NCI-H526 treated with DMSO at 0.1 percent for 48 hours (cell line): ENCODE measurements at places on chromosomes 3 and 15.

GRCh38 chr3:52472239-52473000, 17.0 kb downstream of the NISCH start:
- no peak for DNase-seq

DNA sequence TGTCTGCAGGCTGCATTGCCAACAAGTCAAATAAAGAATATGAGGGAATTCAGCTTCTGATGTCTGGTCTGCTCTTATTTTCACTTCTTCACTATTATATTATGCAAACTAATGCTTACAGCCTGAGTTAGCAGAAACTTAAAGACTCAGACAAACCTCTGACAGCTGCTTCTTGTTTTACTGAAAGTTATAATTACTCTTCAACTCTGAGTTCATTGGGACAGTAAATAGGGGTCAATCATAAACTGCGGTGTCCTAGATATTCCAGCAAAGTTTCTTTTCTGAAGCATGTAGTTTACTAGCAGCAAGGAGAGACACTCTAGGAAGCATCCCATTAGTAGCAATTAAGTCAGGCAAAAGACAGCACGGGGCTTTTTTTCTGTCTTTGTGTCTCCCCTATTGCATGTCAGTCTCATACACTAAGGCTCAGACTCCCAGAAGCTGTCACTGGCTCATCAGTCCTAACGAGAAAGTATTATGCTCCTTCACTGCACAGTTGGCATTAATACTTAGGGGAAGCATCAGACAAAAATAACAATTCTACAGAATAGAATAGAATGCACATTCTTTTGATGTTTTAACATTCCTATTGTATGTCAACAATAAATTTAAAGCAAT, 1060.8 kb downstream of the ROBO1 start:
- DNase-seq = no peak

GRCh38 chr15:62047282-62047827, 12.9 kb downstream of the VPS13C start:
- no peak for DNase-seq

- no peak for DNase-seq
These were observed 102.6 kb downstream of the TFG start for GRCh38 chr3:100811779-100812507.

GRCh38 chr3:170417090-170417489, 1.6 kb upstream of the CLDN11 start:
- DNase-seq = no peak

DNA sequence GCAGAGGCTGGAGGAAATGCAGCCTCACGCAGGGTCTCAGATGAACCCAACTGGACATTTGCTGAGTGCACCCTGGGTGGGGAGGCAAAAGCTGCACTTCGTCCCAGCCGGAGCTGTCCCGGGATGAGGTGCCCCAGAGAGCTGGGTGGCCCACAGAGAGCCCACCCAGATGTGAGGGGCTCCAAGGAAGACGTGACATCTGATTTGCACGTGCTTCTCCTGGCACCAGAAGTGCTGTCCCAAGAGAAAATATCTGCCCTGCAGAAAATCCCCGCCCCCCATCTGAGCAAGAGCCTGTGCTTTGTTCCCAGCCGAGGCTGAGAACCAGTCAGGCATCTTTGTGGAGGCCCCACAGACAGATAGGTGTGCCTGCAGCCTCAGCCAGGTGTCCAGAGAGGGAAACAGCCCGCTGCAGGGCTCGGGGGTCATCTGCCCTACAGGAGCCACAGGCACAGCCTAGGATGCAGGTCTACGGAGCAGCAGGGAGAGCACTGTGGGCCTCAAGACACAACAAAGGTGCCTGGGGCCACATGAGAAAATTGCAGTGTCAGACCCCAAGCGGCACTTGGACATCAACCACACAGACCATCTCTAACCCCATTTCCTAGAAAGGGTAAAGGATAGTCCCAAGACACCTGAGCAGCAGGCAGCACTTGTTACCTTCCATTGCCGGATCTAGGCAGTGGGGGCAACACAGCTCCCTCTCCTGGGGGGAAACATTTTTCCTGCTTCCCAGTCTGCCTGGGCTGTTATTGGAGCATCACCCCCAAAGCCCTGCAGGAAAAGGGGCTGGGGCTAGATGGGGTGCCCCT, 5.8 kb downstream of the TMIE start:
- no peak for DNase-seq

GRCh38 chr3:146390957-146391356, 78.4 kb downstream of the PLSCR2 start:
- DNase-seq = no peak

DNA sequence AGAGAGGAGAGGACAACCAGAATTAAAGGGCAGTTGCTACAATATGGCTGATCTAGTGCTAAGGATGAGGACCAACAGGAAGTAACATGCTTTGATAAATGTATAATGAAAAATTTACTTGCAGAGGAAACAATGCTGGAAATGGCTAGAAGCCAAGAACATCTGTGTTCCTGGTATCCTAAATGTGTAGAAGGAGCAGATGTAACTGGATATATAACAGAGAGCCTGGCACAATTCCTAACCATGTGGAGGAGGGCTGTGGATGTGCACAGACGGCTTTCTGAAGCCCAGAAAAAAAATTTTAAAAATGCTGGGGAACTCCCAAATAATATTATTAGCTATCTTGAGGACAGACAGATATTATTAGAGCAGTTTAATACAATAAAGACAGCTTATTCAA, 159.4 kb upstream of the GBE1 start:
- DNase-seq = no peak

DNA sequence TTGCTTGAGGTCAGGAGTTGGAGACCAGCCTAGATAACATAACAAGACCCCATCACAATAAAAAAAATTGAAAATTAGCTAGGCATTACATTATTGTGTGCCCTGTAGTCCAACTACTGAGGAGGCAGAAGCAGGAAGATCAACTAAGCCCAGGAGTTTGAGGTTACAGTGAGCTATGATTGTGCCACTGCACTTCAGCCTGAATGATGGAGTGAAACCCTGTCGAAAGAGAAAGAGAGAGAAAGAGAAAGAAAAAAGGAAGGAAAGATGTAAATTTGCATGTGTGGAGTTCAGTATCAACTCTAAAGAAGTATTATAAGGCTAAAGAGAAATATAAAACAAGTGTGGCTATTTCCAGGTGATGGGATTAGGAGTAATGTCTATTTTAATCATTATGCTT, 661.4 kb downstream of the RBMS3 start:
- DNase-seq = no peak

DNA sequence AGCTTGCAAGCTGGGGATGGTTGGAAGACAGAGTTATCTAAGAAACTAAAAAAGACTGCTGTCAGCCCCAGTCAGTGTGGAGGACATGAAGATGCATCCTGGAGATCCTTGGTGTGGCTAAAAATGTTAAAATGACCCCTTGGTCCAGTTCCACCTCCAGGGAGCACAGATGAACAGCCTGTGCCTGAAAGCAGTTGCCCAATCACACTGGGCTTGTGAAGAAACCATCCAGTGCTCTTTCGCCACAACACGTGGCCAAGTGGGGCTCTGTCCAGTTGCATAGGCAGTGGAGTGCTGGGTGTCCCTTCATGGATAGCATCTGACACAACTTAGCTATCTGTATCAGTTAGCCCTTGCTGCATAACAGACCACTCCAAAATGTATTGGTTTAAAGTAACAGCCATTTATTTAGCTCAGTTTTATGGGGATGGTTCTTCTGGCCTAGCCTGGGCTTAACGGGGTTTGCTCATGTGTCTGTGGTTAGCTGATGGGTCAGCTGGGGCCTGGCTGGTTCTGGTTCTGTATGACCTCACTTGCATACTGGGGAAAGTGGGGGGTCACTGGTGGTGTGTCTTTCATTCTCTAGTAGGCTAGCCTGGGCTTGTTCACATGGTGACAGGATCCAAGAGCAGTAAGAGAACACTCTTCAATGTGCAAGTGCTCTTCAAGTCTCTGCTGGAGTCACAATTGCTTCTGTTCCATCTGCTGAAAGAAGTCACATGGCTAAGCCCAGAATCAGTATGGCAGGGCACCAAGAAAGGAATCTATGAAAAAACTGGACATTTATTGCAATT, 226.2 kb downstream of the PDCD6IP start:
- DNase-seq = no peak

- DNase-seq = peak; percentile 41
These were observed 644 bp upstream of the NGLY1 start for GRCh38 chr3:25783661-25784512.

GRCh38 chr3:98434412-98434811, 28.6 kb upstream of the OR5K1 start:
- DNase-seq = no peak

DNA sequence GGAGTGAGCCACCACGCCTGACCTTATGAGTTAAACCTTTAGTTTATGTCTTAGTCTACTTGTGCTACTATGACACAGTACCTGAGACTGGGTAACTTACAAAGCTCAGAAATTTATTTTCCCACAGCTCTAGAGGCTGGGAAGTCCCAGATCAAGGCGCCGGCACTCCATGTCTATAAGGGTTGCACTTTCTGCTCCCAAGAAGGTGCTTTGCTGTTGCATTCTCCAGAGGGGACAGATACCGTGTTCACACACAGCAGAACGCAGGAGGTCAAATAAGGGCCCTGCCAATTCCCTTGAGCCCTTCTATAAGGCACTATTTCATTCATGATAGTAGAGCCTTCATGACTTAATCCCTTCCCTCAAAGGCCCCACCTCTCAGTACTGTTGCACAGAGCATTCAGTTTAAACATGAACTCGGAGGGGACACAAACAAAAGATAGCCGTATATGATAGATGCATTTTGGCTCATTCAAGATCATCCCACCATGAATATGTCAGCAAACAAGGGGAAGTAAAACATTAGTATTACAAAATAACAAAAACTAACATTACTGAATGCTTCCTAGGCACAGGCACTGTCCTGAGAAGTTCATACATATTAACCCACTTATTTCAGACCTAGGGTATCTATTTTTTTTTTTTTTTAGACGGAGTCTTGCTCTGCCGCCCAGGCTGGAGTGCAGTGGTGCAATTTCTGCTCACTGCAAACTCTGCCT, 26.5 kb downstream of the PLA1A start:
- DNase-seq = no peak

- no peak for DNase-seq
These were observed 25.5 kb upstream of the COL6A6 start for GRCh38 chr3:130491431-130491830.

DNA sequence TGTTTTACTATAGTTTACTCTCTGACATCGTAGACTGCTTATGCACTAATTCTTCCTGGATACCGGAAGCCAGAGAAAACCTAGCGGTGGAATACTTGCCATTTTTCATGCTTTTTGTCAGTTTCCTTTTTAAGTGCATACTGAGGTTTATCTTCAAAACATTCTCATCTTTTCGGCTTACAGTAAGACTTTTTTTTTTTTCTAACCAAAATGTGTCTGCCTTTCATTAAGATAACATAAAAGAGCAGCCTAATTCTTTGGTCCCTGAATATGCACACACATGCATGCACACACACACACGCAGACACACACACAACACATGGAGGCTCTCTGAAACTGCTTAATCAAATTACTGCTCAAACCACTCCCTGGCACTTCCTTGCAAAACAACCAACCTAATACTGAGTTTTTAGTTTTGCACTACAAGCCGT, 1.3 kb downstream of the ZNF445 start:
- no peak for DNase-seq

DNA sequence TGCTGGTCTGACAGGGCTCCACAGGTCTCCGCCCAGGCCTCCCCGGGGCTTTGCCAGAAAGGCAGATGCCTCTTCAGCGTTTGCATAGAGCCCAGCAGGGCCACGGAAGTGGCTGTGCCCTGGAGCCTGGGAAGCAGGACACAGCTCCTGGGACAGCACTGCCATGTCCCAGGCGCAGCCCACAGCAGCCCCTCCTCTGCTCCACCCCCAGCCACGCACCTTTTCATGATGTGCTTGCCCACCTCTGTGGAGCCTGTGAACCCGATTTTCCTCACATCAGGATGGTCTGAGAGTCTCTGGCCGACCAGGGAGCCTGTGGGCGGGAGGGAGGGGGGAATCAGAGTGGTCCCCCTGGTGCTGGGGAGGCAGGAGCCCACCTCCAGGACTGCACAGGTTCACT, 33.9 kb upstream of the SLC41A3 start:
- DNase-seq = no peak

DNA sequence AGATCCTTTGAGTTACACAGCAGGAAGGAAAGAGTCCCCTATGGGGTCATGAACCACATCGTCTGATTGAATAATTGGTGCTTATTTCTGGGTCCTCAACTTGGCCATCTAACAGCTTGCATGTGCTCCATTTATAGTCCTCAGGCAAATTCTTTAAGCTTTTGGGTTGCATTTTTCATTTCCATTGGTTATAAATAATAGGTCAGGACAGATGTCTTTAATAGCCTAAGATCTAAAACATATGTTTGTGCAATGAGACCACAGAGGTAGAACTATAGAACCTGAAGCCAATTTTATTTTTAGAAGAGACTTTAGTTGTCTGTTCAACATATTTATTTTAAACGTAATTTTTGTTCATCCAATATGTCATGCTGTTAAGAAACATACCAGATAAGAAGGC, 43.2 kb downstream of the CD200R1L start:
- no peak for DNase-seq

DNA sequence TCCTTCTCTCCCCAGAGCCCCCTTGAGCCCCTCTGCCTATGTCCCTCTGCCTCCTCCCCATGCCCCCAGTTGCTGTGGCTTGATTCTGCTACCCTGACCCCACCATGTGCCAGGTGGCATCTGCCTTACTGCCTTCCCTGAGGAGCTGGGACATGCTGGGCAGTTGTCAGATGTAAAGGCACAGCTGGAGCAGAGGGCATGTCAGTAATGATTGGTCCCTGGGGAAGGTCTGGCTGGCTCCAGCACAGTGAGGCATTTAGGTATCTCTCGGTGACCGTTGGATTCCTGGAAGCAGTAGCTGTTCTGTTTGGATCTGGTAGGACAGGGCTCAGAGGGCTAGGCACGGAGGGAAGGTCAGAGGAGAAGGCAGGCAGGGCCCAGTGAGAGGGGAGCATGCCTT, 3.5 kb upstream of the PPCDC start:
- no peak for DNase-seq

GRCh38 chr15:93469994-93470393, 381.0 kb upstream of the RGMA start:
- no peak for DNase-seq

GRCh38 chr3:167733961-167734497, 663 bp downstream of the PDCD10 start:
- no peak for DNase-seq

GRCh38 chr3:87674397-87675161, 384.2 kb downstream of the CGGBP1 start:
- DNase-seq = no peak

- no peak for DNase-seq
These were observed 2.9 kb upstream of the TBC1D5 start for GRCh38 chr3:17745301-17745700.
